ENCODE measurements at places on chromosomes 13 and 19. TPM values are rescaled to one million over a fixed set of nuclear protein-coding genes. Genes with fewer than 3 reads are reported as not detected.

DNA sequence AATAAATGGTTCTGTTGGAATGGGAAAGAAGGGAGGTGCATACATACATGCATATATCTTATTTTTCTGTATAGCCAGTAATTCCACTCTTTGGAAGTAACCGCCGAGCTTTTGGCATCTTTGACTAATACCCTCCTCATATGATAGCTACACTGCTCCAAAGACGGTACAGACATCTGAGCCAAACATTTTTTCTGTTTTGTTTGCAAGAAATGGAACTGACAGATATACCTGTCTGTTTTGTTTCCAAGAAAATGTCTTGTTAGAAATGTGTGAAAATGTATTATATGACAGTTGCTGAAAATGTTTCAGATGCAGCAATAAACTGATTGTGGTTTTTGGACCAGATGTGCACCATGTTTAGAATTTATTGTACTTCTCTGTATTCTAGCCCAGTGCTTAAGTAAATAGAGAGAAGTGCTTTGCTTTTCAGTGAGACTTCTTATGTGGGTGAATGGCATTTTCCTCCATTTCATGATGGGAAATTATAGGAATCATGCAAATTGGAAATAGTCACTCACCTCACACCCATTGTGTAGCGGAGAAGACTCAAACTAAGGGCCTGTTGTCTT lies 396.9 kb downstream of the KCNRG start:
- DNase-seq, result no peak

GRCh38 chr19:3556978-3557460 lies 367 bp downstream of the MFSD12 start:
- DNase-seq, result no peak

DNA sequence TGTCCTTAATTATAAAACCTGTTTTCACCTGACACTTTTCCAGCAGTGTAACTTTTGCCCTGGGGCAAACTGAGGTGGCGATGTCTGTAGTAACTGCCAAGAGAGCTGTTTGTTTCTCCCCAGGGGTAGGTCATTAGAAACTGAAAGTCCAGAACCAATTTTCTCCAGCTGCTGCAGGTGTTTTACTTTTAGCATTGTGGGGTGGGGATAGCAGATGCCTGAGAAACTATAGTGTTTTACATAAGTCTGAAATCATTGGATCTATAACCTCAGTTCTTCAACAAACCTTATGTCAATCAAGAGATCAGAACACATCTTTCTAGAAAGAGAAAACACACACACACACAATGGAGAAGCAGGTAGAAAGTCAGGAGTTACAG lies 92.7 kb downstream of the LHFPL6 start:
- no peak for DNase-seq

GNA15 gene
- total RNA-seq, result 6.2 TPM

CALR3 gene
- total RNA-seq, result not detected
